ENCODE measurements at places on chromosomes 3 and 15.

DNA sequence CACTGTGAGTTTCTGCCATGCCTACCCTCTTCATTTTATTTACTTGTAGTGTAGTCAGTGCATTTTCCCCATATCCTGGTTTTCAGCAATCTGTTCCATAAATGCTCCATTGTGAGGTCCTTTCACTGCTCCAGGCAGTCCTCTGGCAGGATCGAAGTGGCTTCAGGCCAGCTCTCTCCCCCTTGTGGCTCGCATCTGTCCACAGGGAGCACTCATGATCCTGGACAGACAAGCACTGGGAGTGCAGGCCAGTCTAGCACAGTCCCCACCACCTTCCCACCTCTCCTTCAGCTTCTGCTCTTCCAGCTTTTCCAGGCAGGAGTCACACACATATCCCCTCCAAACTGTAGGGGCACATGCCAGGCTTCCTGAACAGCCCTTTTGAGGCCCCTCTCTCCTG lies 173.6 kb downstream of the PPM1L start:
- DNase-seq, result no peak

GRCh38 chr3:197907196-197907595 lies 42.8 kb upstream of the RPL35A start:
- DNase-seq, result no peak

GRCh38 chr3:171757361-171758034 lies 52.8 kb downstream of the PLD1 start:
- no peak for DNase-seq

DNA sequence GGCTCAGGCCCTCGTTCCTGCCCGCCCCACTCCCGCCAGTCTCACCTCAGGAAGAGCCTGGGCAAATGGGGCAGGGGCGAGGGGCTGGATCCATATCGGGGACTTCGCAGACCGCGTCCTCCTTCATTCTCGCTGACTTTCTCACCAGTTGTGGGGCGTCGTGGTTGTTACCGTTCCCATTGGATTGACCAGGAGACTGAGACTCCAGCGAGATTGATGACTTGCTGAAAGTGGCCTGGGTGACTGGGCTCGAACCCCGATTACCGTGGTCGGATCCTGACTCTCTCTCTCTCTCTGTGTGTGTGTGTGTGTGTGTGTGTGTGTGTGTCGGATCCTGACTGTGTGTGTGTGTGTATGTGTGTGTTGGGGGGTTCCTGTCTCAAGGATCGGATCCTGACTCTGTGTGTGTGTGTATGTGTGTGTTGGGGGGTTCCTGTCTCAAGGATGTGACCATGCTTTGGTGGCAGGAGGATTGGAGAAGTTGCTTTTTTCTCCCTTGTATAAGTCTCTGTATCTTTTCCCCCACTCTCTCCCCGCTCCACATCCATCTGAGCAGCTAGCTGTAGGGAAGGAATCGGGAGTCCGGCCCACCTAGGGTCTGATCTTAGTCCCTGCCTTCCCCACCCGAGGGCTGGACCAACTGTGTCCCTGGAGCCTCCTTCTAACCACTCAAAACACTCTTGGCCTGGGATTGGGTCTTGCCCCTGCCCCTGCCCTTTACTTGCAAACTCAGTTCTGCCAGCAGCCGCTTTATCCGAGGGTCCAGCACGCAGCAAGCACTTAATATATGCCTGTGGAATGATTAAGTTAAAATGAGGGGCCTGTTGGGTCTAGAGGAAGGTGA lies 603 bp downstream of the PLEKHO2 start:
- DNase-seq, result no peak
